ENCODE measurements at places on chromosomes 4 and X. TPM values are rescaled to one million over a fixed set of nuclear protein-coding genes. Genes with fewer than 3 reads are reported as not detected.
A peak's percentile ranks its signal among the peaks of the same experiment; 100 is the strongest.

- H3K27ac ChIP-seq = no peak overlapping the region
- H3K27me3 ChIP-seq = no peaks in the 10 kb centered on the region
- H3K4me3 ChIP-seq = no peak overlapping the region
- DNase-seq = no peak
These were observed 12.2 kb upstream of the MCF2 start for GRCh38 chrX:139720136-139720535.

GRCh38 chr4:36115312-36115711, 129.0 kb downstream of the ARAP2 start:
- no peak overlapping the region for H3K4me3 ChIP-seq
- no peaks in the 10 kb centered on the region for H3K27me3 ChIP-seq
- peaks cover 3% of the 10 kb centered on the region for H3K36me3 ChIP-seq
- DNase-seq = no peak
- no peaks in the 10 kb centered on the region for H3K4me1 ChIP-seq

DNA sequence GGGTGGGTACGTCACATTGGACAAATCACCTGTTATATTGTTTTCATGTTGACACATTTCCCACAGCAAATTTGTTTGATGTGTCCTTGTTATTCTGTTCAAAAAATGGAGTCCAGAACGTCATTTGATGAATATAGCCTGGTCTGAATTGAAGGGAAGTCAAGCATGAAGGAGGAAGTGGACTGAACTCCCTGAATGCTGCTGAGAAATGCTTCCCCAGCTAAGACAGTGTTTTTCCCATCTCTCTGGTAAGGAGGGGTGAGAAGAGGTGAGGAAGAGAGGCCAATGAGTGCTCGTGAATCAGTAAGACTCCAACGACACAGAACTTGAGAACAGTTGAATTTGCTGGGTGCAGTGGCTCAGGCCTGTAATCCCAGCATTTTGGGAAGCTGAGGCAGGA, 127.4 kb downstream of the RBM47 start:
- H3K4me3 ChIP-seq = no peak overlapping the region
- DNase-seq = no peak
- peaks cover 16% of the 10 kb centered on the region for H3K36me3 ChIP-seq
- no peaks in the 10 kb centered on the region for H3K27me3 ChIP-seq
- no peak overlapping the region for H3K27ac ChIP-seq
- H3K4me1 ChIP-seq = peaks cover 30% of the 10 kb centered on the region

DNA sequence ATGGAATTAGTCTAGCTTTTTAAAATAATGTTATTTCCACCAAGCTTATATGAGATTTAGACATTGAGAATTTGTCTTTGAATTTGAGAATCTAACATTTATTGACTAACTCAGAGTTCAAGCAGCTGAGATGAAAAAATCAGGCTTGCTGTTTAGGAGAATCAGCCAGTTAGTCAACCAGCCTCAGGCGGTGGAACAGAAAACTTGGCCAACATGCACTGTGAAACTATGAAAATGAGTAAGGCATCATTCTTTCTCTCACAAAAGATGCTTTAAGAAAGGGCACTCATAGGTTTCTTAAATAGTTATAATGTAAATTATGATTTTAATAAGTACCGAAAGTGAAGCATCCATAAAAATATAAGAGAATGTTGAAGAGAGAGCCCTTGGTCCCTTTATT, 84.2 kb downstream of the NFKB1 start:
- no peaks in the 10 kb centered on the region for H3K27me3 ChIP-seq
- H3K36me3 ChIP-seq = no peaks in the 10 kb centered on the region
- H3K4me3 ChIP-seq = no peak overlapping the region
- no peaks in the 10 kb centered on the region for H3K4me1 ChIP-seq

- DNase-seq = peak; percentile 64
- H3K27me3 ChIP-seq = no peaks in the 10 kb centered on the region
- peaks cover 40% of the 10 kb centered on the region for H3K4me1 ChIP-seq
- H3K27ac ChIP-seq = peak overlapping the region; percentile 76
- H3K4me3 ChIP-seq = no peak overlapping the region
These were observed 97.7 kb upstream of the PTPN13 start for GRCh38 chr4:86496094-86497080.

PLAC1 gene
- total RNA-seq = 2.1 TPM
